ENCODE measurements at places on chromosomes 2 and 18. TPM values are rescaled to one million over a fixed set of nuclear protein-coding genes. Genes with fewer than 3 reads are reported as not detected.

Gene CPS1
- total RNA-seq, result 24.3 TPM

Gene EFHD1
- 3.8 TPM for total RNA-seq

Gene GAL3ST2
- 0.79 TPM for total RNA-seq

Gene WDR54
- total RNA-seq, result 43.5 TPM

Gene KDSR
- total RNA-seq, result 23.6 TPM

Gene KCNG2
- not detected for total RNA-seq

Gene DRC1
- not detected for total RNA-seq

Gene ATOH8
- total RNA-seq, result 0.39 TPM

Gene PAIP2B
- 0.98 TPM for total RNA-seq

Gene MAP3K19
- total RNA-seq, result not detected
